ENCODE measurements at places on chromosomes 11 and 22.
A peak's percentile ranks its signal among the peaks of the same experiment; 100 is the strongest.

DNA sequence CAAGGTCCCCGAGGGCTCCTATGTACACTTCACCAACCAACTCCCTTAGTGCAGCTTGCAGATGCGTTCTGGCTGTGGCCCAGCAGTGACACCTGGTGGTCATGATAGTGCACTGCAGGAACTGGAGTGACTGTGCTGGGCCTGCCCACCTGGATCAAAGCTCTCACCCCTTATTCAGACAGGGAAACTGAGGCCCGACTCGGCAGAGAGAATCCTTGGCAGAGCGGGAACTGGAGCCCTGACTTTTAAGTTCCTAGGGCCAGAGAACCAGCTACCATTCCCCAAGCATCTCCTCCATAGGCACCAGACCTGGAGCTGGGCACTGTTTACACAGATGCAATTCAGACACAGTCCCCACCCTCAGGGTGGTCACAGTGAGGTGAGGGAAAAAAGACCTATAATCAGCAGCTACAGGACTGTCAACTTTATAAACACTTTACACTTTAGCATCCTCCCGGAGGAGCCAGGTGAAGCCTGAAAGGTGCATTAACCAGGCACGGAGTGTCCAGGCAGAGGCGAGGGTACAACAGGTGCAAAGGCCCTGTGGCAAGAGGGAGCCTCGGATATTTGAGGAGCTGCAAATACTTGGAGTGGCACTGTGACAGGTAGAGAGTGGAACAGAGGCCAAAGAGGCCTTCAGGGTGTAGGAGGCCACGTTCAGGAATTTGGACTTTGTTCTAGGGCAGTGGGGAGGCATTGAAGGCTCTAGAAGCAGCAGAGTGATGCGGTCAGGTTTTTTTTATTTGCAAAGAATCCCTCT, 22.0 kb downstream of the RHBDD3 start:
- DNase-seq = peak; percentile 60

GRCh38 chr11:86171627-86172026, 72.9 kb upstream of the EED start:
- no peak for DNase-seq

DNA sequence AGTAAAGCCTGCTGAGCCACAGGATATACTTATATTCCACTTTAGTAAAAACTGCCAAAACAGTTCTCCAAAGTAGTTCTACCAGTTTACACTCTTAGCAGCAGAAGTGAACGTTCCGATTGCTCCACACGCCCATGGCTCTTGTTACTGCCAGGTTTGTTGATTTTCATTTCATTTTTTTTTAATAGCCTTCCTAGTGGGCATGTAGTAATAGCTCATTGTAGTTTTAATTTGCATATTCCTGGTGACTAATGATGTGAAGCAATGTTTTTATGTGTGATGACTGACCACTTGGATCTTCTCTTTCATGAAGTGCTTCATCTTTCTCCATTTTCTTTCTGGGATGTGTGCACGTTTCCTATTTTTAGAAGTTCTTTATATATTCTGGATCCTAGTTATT, 4.8 kb upstream of the C11orf97 start:
- DNase-seq = no peak

GRCh38 chr11:76604081-76604625, 66.4 kb downstream of the LRRC32 start:
- DNase-seq = peak; percentile 52

GRCh38 chr11:135075740-135076139, 663.7 kb upstream of the B3GAT1 start:
- DNase-seq = peak; percentile 8

DNA sequence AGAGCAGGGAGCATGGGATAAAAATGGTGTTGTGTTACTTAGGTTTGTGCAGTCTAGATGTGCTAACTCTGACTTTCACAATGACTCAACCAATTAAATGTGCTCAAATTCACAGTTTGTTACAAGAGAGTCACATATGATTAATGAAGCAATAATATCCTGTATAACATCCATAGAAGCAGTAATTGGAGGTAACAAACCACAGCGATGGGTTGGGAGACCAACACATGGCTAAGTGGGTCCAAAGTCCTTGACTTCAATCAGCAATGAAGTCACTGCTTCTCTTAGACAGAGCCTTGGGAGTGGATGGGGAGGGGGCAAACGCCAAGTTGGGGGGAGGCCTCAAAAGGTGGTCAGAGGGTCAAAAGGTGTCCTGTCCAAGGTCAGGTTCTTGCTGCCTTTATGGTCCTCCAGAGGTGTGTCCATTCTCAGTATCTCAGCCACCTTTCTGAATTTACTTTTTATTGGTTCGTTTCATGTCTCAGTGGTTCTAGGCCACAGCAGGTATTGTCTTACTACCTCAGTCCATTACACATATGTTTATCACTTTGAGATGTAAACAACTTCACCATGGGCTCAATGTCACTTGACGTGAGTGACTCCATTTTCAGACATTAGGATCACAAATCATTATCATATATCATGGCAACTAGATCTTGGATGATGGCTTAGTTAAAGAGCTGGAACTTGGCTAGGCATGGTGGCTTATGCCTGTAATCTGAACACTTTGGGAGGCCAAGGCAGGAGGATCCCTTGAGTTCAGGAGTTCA, 32.4 kb downstream of the SLN start:
- no peak for DNase-seq

GRCh38 chr11:16356761-16357393, 531 bp upstream of the SOX6 start:
- peak; percentile 81 for DNase-seq

DNA sequence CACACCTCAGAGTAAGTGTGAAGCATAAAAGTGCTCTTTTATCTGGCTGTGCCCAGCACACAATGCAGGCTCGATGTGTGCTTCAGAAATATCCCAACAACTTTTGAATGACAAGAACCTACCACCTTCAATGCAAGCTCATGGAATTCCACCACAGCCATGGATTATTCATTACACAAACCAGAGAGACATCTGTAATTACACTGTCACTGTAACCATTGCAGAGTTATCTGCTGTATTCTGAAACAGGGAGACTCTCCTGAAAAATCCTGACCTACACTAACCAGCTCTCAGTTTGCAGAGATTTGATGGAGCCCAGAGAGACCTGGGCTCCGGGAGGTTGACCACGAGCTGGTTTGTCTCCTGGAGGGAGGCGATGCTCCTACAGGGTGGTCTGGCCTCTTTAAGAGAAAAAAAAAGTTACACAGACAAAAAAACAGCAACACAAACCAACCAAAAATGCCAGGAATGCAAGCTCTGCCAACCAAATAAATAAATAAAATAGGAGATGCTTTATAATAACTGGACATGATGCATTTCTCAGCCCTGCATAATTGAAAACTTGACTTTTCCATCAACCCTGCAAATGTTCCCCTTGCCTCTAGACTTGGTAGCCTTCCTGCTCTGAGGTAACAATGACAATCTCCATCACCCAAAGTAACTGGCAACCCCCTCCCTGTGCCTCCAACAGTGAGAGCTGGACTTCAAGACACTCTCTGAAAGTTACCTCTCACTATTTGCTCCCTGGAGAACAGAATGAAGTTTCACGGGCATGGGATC, 69.7 kb downstream of the ETS1 start:
- peak; percentile 87 for DNase-seq

GRCh38 chr11:112216561-112217105, 9.6 kb upstream of the PTS start:
- DNase-seq = peak; percentile 63

DNA sequence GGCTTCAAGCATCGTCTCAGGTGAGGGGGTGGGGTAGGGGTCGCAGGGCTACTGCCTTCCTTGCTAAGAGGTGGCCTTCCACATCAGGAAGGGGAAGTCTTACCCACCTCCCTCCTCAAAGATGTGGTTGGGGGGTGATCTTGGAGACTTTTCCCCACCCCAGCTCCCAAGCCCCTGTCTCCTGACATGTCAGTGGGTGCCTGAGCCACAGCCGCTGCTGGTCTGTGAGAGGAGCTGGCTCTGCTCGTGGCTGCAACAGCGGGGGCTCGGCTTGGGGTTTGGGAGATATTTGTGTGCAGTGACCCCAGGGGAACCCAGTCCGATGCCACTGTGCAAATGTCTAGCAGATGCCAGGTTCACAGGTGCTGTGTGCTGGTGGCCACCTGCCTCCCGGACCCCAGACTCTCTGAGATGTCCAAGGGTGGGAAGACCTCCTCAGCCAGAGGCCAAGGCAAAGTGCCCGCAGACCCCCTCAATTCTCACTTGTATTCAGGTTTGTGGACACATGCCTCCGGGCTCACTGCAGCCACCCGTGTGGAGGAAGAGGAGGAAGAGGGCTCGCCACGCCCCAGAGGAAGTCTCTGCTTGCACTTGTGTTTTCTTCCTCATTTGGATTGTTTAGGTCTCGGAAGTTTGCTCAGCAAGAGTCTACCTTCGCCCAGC, 1.9 kb downstream of the KCNQ1 start:
- no peak for DNase-seq

DNA sequence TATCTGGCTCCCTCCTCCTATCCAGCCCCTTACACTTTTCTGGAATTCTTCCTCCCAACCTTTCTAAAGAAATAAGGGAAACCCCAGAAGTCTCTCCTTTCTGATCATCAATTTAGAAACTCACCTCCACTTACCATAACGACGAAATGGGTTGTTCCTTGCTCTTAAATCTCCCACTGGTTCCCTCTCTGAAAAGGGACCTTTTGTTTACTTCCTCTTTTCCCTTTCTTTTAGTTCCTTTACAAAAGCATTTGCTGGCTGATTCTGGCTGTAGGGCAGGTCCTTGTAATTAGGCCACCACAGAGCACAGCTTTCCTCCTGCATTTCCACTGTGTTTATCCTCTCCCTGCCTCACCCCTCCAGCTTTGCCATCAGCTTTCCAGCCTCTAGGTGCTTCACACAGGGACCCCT, 12.0 kb downstream of the JAML start:
- DNase-seq = no peak

- DNase-seq = no peak
Measured at GRCh38 chr11:12140186-12140793, 29.9 kb downstream of the MICAL2 start.

- peak; percentile 44 for DNase-seq
Measured at GRCh38 chr22:33472462-33473344, 414.5 kb upstream of the SYN3 start.

DNA sequence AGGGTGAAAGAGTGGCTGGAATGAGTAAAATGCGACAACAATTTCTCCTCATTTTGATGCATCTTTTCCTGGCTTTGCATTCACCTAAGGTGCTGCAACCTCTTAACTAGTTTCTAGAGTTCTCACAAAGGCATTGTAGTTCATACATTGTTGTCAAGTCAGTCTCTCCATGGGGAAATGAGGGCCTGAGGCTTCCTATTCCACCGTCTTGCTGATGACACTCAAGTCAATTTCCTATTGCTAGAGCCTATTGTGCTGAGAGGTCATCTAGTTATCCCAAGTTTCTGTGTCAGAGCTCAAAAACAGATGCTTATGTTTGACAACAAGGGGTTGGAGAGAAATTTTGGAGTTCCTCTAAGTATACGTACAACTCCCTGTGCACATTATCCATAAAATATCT, 11.6 kb upstream of the MS4A6A start:
- DNase-seq = no peak

DNA sequence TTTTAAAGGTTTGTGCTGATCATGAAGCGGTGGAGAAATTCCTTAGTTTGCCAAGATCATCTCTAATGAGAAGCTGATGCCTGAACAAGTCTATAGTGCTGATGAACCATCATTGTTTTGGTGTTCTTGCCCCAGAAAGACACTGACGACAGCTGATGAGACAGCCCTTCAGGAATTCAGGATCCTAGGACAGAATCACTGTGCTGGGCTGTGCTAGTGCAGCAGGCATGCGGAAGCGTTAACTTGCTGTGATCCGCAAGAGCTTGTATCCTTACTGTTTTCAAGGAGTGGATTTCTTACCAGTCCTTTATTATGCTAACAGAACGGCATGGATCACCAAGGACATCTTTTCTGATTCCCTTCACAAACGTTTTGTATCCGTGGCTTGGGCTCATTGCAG, 104.1 kb downstream of the TBC1D22A start:
- peak; percentile 93 for DNase-seq

- DNase-seq = peak; percentile 61
Measured at GRCh38 chr11:115939104-115939730, 435.0 kb upstream of the CADM1 start.

DNA sequence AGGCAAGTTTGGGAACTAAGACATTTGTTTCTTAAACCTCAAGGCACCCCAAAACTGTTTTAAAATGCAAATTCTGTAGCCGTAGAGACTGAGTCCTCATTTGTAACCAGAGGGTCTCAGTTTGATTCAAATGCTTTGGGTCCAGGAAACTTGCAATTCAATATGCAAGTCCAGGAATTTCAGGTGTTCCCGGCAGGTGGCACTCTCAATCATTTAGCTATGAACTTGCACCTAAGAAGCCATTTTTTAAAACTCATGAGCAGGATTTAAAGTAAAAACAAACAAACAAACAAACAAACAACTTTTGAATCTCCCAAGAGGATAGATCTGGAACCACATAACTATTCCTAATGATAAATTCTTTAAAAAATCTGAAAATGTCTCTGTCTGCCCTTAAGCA, 8.7 kb upstream of the ABTB2 start:
- DNase-seq = no peak

DNA sequence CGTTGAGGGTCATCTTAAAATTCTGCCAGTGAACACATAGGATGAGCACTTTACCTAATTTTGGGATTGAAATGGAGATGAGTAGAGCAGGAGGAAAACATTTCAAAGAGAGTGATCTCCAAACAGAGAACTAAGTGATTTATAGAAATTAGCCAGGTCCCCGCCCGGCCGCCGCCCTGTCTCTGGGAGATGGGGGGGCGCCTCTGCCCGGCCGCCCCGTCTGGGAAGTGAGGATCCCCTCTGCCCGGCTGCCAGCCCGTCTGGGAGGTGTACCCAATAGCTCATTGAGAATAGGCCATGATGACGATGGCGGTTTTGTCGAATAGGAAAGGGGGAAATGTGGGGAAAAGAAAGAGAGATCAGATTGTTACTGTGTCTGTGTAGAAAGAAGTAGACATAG, 276.7 kb upstream of the C11orf87 start:
- no peak for DNase-seq

DNA sequence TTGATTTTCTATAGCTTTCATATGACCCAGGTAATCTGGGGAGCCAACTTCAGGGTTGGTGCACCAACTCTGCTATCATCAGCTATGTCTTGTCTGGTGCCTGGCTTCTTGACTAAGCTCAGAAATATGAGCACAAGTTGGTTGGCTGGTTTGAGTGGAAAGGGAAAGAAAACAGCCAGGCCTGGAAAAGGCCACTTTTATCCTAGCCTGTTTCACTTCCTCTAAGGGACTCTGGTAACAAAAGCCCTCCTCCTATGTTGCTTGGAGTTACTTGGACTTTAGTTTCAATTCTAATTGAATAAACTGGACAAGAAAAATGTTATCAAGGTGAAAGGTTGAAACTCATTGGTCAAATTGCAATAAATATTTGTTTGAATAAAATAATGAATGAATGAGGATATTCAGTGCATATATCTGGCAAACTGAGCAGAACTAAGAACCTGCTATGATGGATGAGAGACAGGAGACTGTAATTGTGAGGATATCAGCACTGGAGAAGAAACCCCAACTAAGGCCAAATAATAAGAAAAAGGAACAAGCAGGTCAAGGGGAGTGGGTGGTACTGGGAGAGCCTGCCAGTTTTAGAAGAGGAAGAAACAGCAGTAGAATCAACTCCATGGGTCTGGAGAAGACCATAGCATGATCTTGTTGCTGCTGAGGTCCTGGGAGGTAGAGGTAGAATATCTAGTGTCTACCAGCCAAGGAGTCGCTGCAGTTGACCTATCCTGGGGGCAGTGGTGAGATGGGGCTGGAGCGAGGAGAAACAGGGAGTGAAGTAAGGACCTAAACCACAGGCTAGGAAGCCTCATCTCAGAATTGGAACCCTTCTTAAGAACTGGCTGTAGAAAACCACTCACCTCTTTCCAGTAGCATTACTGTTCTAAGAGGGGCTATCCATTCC, 8.2 kb downstream of the ROBO4 start:
- no peak for DNase-seq

GRCh38 chr11:28476864-28477263, 368.7 kb downstream of the METTL15 start:
- no peak for DNase-seq
